ENCODE measurements at places on chromosomes 1 and 21.

GRCh38 chr1:149967041-149967440 lies 30.4 kb upstream of the MTMR11 start:
- DNase-seq = no peak

DNA sequence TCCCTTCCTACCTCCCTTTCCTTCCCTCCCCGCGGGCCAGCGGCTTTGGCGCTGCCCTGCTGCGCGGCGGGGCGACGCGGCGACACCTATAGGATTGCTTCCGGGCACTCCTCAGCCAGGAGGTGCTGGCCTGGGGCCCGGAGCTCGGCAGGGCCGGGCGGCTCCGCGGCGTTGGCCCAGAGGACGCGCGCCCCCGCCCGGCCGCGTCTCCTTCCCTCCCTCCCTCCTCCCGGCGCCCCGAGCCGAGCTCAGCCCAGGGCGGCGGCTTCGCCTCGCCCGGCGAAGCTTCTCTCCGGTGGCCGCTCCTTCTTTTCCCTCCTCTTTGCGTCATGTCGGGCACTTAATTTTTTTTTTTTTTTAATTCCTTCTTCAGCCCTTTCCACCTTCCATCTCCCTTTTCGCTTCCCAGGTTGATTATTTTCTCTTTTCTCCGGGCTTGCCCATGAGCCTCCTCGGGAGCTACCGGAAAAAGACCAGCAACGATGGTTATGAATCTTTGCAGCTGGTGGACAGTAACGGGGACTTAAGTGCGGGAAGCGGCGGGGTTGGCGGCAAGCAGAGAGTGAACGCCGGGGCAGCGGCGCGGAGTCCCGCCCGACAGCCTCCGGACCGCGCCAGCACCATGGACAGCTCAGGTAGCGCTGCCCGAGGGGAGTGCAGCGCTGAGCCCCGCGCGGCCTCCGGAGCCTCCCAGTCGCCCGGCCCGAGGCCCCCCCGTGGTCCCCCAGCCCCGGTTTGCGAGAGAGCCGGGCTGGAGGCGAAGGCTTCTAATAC lies at the start of gene DNAJC6:
Gene DNAJC6 (plus strand): TSS at position 240 of the 774 bp plus-strand sequence. CDS start 203 bp downstream, at position 443.
- no peak for DNase-seq

DNA sequence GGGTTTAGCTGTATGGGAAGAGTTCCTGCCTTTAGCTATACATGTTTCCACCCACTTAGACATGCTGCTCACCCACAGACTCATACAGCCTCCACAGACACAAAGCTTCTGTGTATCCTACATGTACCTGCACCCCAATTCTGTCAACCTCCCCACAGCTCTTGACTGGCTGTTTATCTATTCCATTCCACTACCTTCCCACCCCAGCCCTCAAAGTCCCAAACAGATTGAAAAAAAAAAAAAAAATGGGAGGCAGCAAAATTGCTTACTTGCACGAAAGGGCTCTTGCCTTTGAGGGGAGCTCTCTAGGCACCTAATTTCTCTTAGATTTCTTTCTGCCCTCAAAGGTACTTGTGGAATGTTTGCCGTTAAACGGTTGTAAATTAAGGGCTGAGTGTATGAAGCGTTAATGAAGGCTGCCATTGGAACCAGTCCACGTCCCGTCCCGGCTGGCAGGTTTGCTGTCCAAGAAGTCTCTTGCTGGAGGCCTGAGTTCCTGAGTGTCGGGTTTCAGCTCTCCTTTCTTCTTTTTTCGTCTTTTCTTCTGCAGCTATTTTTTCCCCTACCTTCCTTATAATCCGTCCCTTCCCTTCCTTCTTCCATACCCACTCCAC lies 43.6 kb downstream of the PBX1 start:
- peak; percentile 39 for DNase-seq

GRCh38 chr1:98523256-98523655 lies 138.3 kb upstream of the SNX7 start:
- no peak for DNase-seq

GRCh38 chr1:923131-923990 lies at the start of gene SAMD11:
SAMD11 (plus strand) TSS chr1:923923; CDS start chr1:924432, 509 bp downstream.
- peak; percentile 46 for DNase-seq
